ENCODE measurements at places on chromosomes 2 and 18.
A peak's percentile ranks its signal among the peaks of the same experiment; 100 is the strongest.

- DNase-seq = no peak
These were observed 86.7 kb downstream of the EPAS1 start for GRCh38 chr2:46383784-46384456.

DNA sequence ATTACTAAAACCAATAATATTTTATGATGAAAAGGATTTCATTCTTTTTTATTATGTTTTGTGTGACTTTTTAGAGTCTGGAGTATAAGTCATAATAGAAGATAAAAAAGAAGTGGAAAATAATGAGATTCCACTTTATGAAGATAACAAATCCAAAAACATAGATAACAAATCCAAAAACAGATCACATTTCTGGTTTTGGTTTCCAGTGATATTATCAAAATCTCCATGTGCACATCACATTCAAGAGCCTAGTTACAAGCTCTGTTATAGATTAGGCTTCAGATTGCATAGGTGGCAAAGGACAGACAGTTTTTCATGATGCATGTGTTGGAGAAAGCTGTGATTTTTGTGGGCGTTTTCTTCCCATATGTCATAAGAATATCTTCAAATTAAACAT is 648.2 kb downstream of the STK39 start:
- no peak for DNase-seq

DNA sequence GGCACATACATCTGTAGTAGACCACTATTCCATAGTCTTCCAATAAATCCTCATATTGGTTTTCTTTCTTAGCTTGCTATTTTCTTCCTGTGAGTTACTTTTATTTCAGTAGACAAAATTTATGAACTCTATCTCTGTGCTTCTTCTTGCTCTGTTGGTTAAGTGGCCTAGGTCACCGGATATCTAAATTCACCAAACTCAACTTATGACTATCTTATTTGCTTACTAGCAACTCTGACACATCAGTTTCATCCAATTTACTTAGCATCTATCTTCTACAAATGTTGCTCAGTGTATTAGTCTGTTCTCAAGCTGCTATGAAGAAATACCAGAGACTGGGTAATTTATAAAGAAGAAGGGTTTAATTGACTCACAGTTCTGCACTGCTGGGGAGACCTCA is 432.5 kb upstream of the FSIP2 start:
- no peak for DNase-seq

DNA sequence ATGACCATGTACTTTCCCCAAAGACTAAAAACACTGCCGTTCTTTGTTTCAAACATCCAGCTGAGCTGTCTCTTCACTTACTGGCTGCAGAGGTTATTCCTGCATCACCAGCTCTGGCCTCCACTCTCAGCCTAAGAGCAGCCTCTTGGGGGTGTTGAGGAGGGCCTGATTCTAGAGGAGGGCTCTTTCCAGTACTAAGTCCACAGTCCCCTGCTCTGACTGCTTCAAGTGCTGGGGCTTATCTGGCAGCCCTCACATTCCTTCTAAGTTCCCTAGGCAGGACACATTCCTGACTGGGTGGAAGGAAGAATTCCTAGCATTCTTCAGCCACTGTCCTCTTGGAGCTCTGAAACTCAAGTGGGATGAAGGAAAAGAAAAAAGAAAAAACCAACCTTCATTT is 32.9 kb upstream of the EHBP1 start:
- no peak for DNase-seq

- DNase-seq = peak; percentile 19
These were observed 40.8 kb upstream of the RPRM start for GRCh38 chr2:153519257-153519875.

DNA sequence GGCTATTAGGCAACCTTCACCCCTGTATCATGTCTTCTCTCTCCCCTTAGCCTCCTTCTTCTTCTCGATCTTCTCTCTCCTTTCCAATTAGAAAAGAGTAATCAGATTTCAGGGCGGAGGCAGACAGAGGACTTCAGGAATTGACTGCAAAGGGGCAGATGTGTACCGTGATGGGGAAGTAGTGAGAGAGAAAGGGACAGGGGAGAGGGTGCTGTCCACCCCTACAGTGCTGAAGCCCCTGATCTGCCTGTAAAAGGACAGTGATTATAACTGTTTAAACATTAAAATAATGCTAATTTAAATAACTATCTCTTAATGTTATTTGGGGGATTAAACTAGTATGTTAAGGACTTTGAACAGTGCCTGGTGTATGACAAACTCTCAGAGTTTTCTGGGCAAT is 178.5 kb downstream of the ACTR3 start:
- no peak for DNase-seq

DNA sequence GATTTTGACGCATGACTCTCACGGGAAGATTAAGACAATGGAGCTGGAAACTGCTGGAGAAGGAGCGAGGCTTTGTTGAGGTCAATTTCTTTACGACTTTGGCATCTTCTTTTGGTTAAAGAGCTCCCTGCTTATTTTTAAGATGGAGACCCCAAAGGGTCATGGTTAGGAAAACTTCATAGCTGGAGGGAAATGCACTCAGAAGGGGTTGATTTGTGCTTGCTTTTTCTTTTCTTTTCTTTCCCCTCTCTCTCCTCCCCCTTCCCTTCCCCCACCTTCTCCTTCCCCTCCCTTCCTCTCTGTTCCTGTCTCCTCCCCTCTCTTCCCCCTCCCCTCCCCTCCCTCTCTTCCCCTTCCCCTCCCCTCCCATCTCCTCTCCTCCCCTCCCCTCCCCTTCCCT is 79.0 kb downstream of the TNP1 start:
- DNase-seq = no peak

DNA sequence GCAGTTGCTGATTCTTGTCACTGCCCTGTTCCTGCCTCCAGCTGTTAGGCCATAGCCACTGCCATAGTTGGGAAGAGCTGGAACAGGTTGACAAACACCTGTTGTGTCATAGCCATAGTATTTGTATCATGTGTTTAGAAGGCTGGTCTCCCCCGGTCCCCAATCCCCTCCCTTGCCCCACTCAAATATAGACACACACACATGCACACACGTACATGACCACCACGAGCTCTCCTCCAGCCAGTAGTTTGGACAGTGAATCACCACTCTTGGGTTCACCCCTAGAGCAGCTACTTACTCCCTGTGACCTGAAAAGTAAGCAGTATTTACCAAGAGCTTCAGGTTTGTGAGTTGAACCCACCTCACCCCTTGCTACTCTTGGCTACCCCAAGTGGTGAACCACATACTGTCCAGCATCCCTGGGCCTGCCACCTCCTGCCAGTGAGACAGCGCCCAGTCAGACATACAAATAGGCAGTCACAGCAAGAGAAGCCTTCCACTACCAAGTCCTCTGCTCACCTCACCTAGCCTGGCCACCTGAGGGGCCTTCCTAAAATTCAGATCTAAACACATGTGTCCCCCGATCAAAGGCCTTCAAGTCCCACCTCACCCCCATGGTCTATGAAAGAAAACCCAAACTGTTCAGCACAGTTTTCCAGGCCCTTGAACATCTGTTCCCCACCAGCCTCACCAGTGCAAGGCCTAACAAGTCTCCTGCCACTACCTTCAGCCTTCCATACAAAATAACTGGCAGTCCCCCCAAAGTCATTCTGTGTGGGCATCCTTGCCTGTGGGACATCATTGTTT is 7.1 kb downstream of the PCBP1 start:
- DNase-seq = no peak

- DNase-seq = no peak
These were observed 1.3 kb downstream of the TANC1 start for GRCh38 chr2:158969715-158970240.

DNA sequence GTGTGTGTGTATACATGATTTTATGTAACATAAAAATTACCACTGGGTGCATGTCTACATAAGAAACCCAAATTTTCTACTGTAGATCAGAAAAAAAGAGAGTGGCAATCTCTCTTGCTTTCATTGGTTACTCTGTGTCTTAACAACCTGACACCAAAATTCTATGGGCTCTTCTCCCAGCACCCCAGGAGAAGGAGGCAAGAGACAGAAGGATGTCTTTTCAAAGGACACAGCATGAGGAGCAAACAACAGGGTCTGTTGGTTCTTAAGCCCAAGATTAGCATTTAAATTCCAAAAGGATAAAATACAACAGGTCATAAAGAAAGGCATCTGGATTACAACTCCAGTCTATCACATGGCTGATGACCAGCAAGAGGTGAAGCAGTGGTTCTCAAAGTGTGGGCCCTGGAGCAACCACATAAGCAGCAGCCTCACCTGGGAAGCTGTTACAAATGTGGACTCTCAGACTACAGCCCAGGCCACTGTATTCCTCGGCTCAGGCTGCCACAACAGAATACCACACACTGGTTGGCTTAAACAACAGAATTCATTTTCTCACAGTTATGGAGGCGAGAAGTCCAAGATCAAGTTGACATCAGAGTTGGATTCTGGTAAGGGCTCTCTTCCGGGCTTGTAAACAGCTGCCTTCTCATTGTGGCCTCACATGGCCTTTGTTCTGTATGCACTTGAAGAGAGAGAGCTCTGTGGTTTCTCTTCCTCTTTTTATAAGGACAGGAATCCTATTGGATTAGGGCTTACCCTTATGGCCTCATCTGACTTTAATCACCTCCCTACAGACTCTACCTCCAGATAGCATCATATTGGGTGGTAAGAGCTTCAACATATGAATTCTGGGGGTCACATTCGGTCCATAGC is 79.8 kb upstream of the RNF152 start:
- no peak for DNase-seq

- DNase-seq = no peak
These were observed 7.3 kb upstream of the PRLH start for GRCh38 chr2:237558961-237559641.

- no peak for DNase-seq
These were observed 36.0 kb upstream of the ASAP2 start for GRCh38 chr2:9170458-9171130.

DNA sequence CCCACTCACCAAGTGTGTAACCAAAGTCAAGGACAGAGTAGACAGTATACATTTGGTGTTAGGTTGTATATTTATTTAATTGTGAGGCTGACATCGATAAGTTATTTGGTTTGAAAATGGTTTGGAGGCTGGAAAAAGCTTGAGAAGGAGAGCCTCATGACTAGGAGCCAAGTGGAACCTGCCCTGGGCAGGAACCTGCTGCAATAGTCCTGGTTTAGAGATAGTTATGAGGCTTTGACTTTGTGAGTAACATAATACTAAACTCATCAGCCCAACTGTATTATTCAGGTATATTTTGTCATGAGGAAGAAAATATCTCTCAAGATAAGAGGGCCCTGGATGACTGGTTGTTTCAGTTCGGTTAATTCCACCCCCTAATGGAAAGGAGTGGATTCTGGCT is 234.3 kb upstream of the CYRIA start:
- no peak for DNase-seq

DNA sequence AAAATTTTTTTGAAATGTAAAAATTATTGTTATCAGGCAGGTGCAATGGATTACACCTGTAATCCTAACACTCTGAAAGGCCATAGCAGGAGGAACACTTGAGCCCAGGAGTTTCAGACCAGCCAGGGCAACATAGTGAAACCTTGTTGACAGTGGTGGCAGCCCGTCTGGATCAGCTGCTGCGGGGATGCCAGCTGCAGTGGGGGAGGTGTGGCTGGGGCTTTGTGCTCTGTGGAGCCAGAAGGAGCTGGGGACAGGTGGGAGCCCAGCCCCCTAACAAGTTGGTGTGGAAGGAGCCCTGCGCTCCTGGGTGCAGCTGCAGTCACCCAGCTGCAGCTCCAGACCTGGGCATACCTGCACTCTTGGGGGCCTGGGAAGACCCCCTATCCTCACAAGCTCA is 182.4 kb upstream of the MC4R start:
- DNase-seq = no peak

DNA sequence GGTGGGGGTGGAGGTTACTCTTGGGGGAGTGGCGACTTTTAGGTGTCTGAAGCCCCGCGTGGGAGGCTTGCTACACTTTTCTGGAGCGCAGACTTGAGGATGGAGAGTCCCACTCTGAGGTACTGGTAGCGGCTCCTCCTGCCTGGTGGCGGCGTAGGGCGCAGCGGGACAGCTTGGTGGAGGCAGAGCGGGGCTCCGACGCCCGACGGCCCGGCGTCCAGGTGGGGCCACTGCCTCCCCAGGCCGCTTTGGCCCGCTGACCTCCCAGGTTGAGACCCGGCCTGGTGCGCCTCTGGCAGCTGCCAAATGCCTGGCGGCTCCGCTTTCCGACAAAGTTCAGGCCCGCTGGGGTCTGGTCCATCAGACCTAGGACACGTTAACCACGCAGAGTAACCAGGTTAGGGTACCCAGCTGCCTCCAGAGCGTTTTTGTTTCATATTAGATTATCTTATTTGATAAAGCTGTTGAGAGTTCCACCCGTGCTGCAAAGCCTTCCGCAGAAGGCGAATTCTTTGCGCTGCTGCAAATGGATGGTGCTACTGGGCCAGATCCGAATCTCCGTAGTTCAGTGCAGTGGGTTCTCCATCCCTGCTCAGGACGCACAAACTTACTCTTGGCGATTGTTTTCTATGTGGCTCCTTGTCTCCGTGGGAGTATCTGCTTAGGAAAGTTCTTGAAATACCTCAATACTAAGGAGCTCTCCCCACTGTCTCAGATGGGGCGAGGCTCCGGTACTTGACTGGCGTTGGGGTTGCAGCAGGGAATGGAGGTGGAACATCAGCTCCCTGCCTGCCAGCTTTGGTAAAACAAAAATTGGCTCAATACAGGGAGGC is 405.9 kb downstream of the XIRP2 start:
- no peak for DNase-seq

- DNase-seq = no peak
These were observed 7.1 kb upstream of the KCMF1 start for GRCh38 chr2:84963692-84964405.

DNA sequence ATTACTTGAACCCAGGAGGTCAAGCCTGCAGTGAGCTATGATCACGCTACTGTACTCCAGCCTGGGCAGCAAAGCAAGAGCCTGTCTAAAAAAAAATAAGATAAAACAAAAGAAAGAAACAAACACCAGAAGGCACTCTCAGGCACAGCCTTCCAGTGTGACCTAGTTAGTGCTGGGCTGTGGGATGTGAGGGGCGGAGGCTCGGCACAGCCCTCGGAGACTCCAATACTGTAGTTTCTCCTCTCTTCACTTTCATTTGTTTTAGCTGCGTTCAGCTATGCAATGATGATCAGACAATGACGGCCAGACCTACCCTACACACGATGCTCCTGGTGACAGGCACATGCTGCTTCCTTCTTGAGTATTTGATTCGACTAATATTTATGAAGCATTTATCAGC is 127.7 kb downstream of the SOCS6 start:
- no peak for DNase-seq

GRCh38 chr2:101873543-101873942 is 118.2 kb upstream of the IL1R2 start:
- DNase-seq = no peak

DNA sequence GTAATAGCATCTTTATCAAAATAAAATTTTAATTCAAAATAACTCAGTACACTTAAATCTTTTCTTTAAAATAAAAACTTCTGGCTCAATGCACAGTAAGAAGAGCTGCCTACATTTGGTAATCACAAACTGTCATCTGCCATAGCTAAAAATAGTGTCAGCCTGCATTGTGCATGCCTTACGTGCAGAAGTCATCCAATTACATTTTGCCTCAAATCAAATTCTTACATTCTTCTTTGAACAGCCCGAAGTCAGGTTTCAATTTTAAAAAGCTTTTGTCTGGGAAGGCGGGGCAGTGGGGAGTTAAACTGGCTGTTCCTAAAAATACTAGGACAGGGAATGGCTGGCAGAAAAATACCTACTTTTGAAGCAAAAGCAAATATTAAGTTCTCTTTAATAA is 51.1 kb downstream of the RTN4 start:
- DNase-seq = no peak

Data from CD4-positive, alpha-beta T cell (primary cell).